ENCODE measurements at places on chromosomes 3 and 15. TPM values are rescaled to one million over a fixed set of nuclear protein-coding genes. Genes with fewer than 3 reads are reported as not detected.

Gene SEMA3F
- total RNA-seq: 40.3 TPM

Gene SLC22A13
- 1.3 TPM for total RNA-seq

Gene GOLGA6L9
- total RNA-seq: 1.6 TPM

Gene DNAJB11
- 47.0 TPM for total RNA-seq

Gene ACKR2
- total RNA-seq: 7.8 TPM

Gene SEMA5B
- total RNA-seq: 0.81 TPM

Gene INKA1
- total RNA-seq: 8.8 TPM

Gene UCN2
- not detected for total RNA-seq
